ENCODE measurements at places on chromosomes 13 and 19. TPM values are rescaled to one million over a fixed set of nuclear protein-coding genes. Genes with fewer than 3 reads are reported as not detected.

GRCh38 chr13:101144808-101145419 lies 271.4 kb downstream of the NALCN start:
- DNase-seq, result peak; percentile 38

- no peak for DNase-seq
These were observed 18.4 kb upstream of the CBY2 start for GRCh38 chr13:45683701-45684100.

GRCh38 chr19:52297601-52298364 lies 814 bp downstream of the ZNF480 start:
- DNase-seq, result peak; percentile 5

LACC1 gene
- 8.6 TPM for total RNA-seq

DNA sequence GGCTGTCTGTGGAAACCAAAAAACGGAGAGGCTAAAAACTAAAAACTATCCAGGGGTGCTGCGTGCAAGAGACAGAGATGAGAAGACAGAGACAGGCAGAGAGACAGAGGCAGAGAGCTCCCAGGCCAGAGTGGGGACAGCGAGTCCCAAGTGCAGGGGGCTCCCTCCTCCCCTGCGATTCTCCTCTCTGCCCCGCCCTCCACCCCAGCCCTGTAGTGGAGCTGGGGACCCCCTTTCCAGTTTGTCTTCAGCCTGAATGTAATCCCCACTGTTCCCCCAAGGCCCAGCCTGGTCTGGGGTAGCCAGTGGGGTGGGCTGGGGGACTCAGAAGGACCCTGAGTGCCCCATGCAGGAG lies 2.0 kb downstream of the NFIC start:
- no peak for DNase-seq

LHB gene
- total RNA-seq, result 0.60 TPM

- DNase-seq, result no peak
These were observed 411.2 kb downstream of the KCTD12 start for GRCh38 chr13:76474966-76475365.

Measured in Daoy (cell line).